Stimulated activated CD8-positive, alpha-beta memory T cell treated with anti-CD3 and anti-CD28 coated beads, Interleukin-7, amount 100 ng/mL, for 48 hours (primary cell): ENCODE measurements at places on chromosomes 4 and X.

- no peak for DNase-seq
Measured at GRCh38 chr4:101014417-101014816, 332.9 kb downstream of the PPP3CA start.

GRCh38 chr4:185839194-185839712, 27.3 kb upstream of the SORBS2 start:
- DNase-seq = no peak

DNA sequence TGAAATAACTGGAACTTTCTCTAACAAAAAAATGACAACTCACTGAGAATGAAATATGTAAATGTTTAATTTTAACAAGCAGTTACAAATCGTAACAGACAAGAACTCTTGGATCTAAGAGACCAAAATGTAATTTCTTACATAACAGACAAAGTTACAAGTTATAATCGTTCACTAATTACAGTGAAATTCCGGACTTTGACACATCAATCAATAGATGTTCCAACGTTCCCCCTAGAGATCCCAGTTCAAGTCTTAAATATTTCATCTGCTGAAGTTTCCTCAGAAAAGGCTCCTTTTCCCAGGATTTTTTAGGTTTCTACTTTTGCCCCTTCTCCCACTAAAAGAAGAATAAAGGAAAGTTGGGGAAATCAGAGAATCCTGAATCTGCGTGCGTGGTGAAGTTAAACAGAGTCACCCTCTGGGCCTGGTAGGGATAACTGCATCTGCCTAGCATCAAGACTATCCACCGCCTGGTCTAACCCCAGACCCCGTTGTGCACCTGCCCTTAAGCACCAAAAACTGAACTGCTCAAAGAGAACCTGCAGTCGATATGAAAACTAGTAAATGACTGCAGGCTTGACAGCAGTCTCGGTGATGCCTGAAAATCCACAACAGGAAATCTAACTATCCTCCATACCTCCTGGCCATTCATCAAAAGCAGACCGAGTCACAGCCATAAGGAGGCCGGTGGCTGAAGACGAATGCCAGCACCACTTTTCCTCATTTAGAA, 2.3 kb downstream of the IRF2 start:
- DNase-seq = no peak

GRCh38 chr4:87038837-87039615, 104.2 kb downstream of the AFF1 start:
- no peak for DNase-seq

DNA sequence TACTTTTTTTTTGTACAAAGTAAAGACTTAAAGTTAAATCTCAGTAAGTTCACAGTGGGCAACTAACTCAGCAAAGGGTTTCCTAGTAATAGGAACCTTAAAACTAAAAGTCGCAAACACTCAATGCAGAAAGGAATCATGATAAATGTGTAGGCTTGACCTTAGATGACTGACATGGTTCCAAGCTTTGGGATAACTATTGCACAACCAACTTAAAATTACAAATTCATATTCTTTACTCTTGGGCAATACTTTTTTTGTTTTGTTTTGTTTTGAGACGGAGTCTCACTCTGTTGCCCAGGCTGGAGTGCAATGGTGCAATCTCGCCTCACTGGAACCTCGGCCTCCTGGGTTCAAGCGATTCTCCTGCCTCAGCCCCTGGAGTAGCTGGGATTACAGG, 8.2 kb downstream of the ELOVL6 start:
- DNase-seq = no peak

- no peak for DNase-seq
Measured at GRCh38 chrX:12052109-12052508, 86.2 kb upstream of the FRMPD4 start.

DNA sequence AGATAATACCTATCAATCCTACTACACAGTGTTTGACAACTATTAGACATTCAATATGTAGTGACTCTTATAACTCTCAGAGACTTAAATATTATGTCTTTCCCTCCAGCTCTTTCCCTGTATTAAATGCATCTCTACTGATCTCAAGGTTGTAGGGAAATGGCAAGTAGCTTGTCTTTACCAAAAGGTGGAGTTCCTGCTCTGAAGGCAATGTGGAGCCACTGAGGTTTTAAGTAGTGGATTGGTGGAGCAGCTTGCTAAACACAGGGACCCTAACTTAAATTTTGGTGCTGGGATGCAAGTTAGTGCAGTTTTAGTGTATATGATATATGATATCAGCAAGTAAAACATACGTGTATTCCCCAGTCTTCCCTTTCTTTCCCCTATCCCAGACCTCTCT, 13.1 kb downstream of the FNIP2 start:
- no peak for DNase-seq
